SK-N-SH (cell line): ENCODE measurements at places on chromosomes 7 and 10.

- DNase-seq = peak; percentile 62
Measured at GRCh38 chr10:12350167-12350872, 973 bp downstream of the CAMK1D start.

GRCh38 chr7:113320419-113320818 lies 202.1 kb upstream of the SMIM30 start:
- DNase-seq = no peak

GRCh38 chr7:68562323-68562899 lies 1035.9 kb upstream of the AUTS2 start:
- DNase-seq = no peak

DNA sequence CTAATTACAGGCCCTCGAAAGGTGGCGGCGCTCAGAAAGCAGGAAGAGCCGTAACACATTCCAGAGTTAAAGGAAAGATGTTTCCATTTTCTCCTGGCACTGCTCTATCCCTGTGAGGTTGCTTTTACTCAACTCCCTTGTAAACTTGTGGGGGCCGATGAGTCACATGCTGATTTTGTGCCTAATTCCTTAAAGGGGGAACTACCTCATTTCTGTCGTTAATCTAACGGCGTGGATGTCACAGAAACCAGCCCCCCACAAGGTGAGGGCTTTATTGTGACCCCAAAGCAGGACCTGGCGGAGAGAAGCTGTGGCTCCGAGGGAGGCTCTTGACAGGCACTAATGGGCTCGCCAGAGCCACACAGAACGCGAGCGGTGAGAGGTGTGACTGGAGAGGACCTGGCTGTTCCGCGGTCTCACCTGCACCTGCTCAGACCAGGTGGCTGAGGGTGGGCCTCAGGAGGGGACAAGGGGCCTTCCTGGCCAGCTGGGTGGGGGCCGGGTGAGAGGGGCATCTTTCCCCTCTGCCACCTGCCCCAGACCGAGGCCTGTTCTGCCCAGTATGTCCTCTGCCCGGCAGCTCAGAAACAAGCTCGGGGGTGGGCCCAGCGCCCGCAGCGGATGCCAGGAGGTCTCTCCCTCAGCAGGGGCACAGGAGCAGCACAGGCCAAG lies 50.9 kb downstream of the CALML3 start:
- no peak for DNase-seq

DNA sequence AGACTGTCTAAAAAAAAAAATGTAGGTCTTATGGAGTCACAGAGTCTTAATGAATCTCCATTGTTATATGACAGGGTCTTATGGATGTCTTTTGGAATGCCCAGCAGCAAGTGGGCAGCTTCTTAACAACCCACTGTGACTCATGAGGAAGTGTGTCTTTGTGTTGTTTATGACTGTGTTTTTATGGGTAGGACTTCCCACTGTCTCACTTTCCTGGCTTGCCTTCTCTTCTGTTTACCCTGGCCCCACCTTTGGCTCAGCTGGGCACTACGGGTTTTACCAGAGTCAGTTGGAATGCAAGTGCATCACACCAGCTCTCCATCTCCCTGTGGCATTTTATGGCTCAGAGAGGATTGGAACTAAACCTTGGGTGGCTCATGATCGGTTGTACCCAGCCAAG lies 580.5 kb downstream of the AUTS2 start:
- DNase-seq = no peak

- DNase-seq = no peak
Measured at GRCh38 chr10:110252151-110252550, 44.7 kb downstream of the MXI1 start.

DNA sequence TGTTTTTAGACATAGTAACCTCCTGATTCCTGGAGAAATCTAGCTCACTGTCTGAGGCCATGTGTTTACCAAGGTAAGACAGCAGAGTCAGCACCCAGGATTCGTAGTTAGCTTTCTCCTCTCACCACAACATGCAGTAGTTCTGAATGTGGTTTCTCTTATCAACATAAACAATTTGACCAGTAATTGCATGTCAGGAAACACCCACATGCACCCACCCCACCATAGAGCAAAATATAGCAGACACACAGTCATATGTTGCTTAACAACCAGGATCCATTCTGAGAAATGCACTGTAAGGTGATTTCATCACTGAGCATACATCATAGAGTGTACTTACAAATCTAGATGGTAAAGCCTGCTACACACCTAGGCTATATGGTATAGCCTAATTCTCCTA lies 1004.0 kb downstream of the ANKRD7 start:
- no peak for DNase-seq

DNA sequence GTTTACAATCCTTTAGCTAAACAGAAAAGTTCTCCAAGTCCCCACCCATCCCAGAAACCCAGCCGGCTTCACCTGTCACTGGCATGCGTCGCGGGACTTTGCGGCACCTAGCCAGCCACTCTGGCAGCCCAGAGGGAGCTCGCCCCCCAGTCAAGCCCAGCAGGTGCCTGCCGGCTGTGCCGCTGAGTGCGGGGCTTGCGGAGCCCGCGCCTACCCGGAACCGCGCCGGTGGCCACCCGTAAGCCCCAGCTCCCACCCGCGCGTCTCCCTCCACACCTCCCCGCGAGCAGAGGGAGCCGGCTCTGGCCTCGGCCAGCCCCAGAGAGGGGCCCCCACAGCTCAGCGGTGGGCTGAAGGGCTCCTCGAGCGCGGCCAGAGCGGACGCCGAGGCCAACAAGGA lies 446.1 kb downstream of the GRM8 start:
- DNase-seq = no peak

- no peak for DNase-seq
Measured at GRCh38 chr7:32680259-32681173, 185.2 kb downstream of the AVL9 start.

- no peak for DNase-seq
Measured at GRCh38 chr7:88314061-88314491, 7.4 kb upstream of the STEAP4 start.

GRCh38 chr10:115710136-115710535 lies 562.9 kb downstream of the GFRA1 start:
- DNase-seq = no peak

GRCh38 chr7:107715531-107715930 lies 28.4 kb upstream of the CBLL1 start:
- DNase-seq = no peak
